Naive thymus-derived CD8-positive, alpha-beta T cell (primary cell): ENCODE measurements at places on chromosomes 2 and 18. TPM values are rescaled to one million over a fixed set of nuclear protein-coding genes. Genes with fewer than 3 reads are reported as not detected.

Gene DNAJC5G
- not detected for total RNA-seq

Gene EFEMP1
- total RNA-seq = not detected

Gene CYP26B1
- not detected for total RNA-seq

Gene ADGRF3
- total RNA-seq = 1.5 TPM

Gene SDC1
- total RNA-seq = not detected

Gene ALK
- total RNA-seq = not detected

Gene DTNB
- total RNA-seq = 41.5 TPM

Gene LAMA3
- not detected for total RNA-seq

Gene GKN1
- not detected for total RNA-seq

Gene LIMS3
- 0.23 TPM for total RNA-seq

Gene CROCC2
- total RNA-seq = not detected

Gene TMEM182
- 5.3 TPM for total RNA-seq

Gene ASXL3
- total RNA-seq = not detected

Gene ABCG5
- not detected for total RNA-seq

Gene RNF138
- 78.3 TPM for total RNA-seq

Gene HOXD9
- not detected for total RNA-seq
